ENCODE measurements at places on chromosomes 2 and 18.

DNA sequence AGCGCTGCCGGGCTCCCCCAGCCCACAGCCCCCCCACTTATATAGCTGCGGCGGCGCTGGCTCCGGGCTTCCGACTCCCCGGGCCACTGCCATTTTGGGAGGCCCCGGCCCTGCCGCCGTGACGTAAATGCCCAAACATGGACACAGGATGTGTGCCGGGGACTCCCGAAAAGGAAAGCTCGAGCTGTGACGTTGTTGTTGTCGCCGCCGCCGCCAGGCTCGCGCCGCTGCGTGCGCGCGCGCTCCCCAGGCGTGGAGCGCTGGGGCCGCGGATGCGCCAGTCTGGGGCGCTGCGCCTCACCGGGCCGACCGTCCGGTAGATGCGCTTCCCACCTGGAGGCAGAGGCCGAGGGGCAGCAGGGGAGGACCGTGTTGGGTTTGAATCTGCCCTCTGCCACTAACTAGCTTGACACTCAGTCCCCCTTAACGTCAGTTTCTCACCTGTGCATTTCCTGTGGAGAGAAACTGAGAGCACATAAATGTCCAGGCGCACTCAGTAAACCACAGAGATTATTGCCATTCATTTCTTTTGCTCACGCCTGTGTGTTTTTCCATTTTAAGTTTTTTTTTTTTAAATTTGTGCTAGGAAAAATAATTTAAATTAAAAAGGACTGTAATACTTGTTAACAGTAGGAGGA lies at the start of gene EGR4:
Gene EGR4, minus strand, starts transcription at position 15 of the 638 bp plus-strand sequence. CDS start 231 bp downstream, outside the sequence.
- DNase-seq = peak; percentile 38

DNA sequence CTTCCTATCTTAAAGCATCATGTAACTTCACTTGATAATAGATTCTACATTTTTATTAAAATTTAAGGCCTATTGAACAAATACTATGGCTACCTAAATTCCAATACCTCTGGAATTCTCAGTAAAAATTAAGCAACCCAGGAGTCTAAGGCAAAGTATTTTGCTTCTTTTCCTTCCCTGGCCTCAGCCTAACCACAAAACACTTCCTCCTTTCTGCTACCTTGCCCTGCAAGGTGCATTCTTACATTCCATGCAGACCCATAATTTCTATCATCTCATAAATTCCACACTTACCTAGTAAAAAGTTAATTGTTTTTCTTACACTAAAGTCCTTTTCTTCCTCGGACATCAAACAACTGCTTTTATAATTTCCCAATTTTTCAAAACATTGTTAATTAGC lies 3.7 kb downstream of the MBOAT2 start:
- no peak for DNase-seq

GRCh38 chr18:36484591-36484990 lies 187.1 kb downstream of the FHOD3 start:
- no peak for DNase-seq

GRCh38 chr18:74225193-74225840 lies 66.4 kb downstream of the CYB5A start:
- no peak for DNase-seq

- no peak for DNase-seq
Measured at GRCh38 chr2:180657054-180657453, 323.4 kb upstream of the UBE2E3 start.

DNA sequence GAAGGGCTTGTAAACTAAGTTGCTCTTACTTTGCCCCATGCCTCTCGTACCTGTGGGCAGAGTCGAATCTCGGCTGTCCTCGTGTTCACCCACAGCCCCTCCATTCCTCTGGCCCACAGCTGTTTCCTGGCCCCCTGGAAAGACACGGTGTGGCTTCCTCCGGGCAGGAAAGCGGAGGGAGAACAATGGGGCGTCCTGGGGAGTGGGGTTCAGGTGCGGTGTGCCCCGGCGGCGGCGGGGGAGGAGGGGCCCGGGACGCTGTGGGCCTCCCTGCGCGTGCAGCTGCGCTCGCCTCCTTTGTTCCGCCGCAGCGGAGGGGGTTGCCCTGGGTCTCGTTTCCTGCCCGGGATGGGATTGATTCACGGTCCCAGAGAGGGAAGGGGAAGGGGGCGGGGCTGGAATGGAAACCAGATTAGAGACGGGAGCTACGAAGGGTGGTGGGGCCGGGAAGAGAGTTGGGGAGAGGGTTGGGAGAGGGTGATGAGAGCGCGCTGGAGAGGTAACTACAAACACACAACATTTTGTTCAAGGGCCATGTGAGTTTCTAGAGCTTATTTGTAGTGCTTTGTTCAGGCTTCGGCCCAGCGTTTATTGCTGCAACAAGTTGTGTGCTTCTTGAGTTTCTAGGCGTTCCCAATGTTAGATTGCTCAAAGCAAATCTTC lies 796 bp downstream of the MYO1B start:
- DNase-seq = no peak

DNA sequence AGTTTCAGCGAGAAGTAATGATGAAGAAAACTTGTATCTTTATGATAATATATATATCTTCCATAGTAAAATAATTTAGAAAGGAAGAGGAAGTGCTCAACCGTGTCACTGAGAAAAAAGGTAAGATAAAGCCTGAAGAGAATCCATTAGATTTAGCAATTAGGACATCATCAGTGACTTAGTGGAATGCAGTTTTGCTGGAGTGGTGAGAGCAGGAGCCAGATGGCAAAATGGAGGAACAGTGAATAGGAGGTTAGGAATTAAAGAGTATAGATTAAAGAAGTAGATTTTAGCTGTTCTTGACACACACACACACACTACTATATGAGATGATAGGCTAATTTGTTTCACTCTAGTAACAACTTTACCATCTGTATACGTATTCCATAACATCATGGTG lies 157.1 kb upstream of the EPC2 start:
- no peak for DNase-seq

GRCh38 chr2:74768401-74768914 lies 65.5 kb upstream of the HK2 start:
- DNase-seq = no peak

GRCh38 chr2:120455390-120455789 lies 109.5 kb downstream of the INHBB start:
- DNase-seq = no peak

GRCh38 chr2:52659546-52659945 lies 1108.1 kb upstream of the CHAC2 start:
- no peak for DNase-seq

DNA sequence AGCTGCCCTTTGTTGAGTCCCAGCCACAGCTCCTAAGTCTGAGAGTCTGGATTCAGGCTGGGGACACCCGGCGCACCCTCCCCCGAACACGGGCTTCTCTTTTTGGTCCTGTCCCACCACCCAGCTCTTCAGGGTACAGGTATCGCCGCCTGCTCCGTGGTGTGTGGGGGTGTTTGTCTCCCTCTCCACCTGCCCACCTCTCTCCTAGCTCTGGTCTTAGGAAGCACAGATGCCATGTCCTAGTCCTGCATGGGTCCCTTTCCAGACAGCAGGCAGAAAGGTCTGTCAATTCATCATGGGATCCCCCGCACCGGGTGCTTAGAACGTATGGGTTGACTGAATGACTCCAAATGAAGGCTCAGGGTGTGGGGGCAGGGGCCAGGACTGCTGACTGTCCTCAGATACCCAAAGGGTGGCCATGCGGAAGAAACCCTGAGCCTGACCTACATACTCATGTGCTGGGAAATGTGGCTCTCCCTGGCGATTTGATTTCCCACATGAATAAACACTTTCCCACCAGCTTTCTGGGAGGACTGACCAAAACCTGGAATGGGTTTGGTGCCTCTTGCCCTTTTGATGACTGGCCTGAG lies 156.8 kb downstream of the CELF4 start:
- DNase-seq = no peak

GRCh38 chr2:231235217-231235616 lies 36.8 kb downstream of the ARMC9 start:
- no peak for DNase-seq

- DNase-seq = no peak
Measured at GRCh38 chr2:15311926-15312325, 249.2 kb downstream of the NBAS start.

GRCh38 chr2:242069018-242069417 lies 199.5 kb downstream of the RTP5 start:
- no peak for DNase-seq

- no peak for DNase-seq
Measured at GRCh38 chr2:10307561-10308156, 5.0 kb downstream of the HPCAL1 start.

GRCh38 chr18:53380063-53380639 lies 844.3 kb downstream of the MBD2 start:
- DNase-seq = no peak

DNA sequence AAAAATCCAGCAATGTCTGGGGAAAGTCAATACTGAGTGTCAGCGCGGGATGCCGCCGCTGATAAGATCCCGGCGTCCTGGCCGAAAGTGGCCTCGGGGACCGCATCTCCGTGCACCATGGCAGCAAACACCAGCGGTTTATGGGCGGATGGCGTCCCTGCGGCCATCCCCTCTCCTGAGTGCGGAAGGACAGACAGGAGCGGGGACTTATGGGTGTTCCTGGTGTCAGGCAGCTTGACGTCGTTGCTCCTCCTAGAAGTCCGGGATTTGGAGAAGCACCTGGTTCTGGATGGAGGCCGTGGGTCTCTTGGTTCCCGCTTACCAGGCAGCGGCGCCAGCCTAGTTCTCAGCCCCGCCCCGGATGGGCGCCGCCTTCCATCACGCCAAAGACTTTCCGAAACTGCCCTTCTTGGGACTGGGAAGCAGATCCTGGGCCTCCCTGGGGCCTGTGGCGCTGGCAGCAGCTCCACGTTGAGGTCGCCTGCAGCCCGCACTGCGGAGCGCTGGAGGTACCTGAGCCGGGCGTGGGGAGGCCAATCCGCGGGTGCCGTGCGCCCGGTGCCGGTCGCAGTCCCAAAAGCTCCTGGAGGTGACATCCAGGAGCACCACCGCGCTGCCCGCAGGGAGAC lies 119.1 kb downstream of the CCDC74A start:
- DNase-seq = no peak

DNA sequence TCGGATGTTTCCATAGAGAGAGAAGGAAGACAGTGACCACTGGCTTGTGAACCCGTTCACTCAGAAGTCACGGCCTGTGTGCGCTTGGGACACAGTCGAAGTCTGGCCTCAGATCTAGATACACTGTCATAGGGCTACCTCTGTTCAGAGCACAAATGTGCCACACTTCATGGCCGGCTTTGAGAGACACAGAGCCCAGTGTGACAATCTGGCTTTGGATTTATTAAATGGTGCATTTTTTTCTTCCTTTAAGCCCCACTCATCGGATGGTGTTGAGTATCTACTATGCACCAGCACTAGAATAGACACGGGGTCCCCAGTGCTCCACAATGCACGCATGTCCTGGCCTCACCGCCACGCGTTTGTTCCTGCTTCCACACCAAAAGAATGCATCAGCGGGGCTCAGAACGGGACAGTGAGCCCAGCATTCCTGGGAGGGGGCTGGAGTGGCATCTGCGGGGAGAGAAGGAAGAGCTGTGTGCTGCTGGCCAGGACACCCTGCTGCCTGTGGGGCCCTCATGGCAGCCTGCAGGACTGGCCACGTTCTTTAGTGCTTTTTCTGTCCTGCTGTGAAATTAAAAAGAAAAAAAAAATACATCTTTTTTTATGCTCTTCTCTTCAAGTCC lies 738.9 kb upstream of the SALL3 start:
- DNase-seq = no peak

GRCh38 chr2:43074592-43075053 lies 151.8 kb downstream of the ZFP36L2 start:
- no peak for DNase-seq

GRCh38 chr18:79495591-79496071 lies 99.9 kb downstream of the NFATC1 start:
- DNase-seq = no peak

DNA sequence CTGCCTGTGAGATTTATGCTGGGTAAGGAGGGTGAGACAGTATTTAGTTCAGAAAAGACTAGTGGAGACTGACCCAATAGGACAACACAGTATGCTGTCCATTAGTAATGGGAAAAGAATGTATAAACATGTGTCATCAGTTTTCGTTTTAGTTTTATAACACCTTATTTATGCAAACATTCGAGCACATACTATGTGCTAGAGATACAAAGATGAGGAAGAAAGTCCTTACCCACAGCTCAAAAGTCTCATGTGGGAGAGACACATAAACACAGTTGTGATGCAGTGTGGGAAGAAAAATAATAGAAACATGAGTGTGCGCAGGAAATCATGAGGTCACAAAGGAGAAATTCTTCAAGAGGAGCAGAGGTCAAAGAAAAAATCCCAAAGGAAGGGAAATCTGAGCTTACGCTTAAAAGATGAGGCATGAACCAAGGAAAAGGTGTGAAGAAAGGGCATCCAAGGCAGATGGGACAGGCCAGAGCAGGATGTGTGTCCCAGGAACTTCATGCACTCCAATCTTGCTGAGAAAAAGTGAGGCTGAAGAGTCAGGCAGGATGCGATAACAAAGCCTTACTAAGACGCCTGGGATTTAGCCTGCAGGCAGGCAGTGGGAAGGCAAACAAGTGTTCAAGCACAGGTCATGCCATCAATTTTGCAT lies 8.1 kb downstream of the METTL21A start:
- no peak for DNase-seq

DNA sequence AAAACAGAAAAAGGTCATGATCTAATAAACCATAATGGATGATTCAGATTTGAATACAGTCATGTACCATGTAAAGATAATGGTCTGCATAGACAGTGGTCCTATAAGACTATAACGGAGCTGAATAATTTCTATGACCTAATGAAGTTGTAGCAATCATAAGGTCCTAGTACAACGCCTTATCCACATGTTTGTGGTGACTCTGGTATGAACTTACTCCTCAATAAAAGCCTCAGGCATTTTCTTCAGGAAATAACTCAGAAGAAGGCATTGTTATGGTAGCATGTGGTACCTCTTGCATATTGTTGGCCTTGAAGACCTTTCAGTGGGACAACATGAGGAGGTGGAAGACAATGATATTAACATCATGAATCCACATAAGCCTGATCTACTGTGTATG lies 883.3 kb downstream of the CNTNAP5 start:
- DNase-seq = no peak

DNA sequence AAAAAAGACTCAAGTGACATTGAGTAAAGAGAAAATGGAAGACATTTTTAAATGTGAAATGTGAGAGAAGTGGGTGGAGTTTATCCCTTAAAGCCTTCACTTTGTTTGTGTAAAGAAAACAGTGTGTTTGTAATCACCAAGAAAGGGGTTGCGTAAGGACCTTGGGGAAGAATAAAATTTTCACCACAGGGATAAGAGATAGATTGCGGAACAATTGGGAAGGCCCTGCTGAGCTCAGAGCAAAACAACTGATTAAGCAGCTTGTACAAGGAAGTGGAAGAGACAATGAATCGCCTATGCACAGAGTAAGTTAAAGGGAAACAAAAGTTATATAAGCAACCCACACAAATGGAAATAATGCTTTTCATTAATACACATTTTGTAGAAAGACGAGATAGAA lies 327.7 kb downstream of the RAD51AP2 start:
- DNase-seq = no peak

Data from nucleus accumbens (tissue), 56 donors.